ENCODE measurements at places on chromosomes 4 and X.

DNA sequence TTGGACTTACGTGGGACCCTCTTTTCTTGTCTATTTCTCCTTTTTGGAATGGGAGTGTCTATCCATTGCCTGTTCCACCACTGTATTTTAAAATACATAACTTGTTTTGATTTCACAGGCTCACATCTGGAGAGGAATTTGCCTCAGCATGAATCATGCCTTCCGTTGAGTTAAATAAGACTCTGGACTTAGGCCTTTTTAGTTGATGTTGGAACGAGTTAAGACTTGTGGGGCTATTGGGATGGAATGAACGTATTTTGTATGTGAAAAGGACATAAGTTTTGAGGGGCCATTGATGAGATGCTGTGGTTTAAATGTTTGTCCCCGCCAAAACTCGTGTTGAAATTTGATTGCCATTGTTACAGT, 66.2 kb downstream of the BEX3 start:
- DNase-seq = no peak

- no peak for DNase-seq
Observed at GRCh38 chr4:56241500-56241899, 145.8 kb downstream of the AASDH start.

GRCh38 chrX:19670854-19671620, 155.7 kb upstream of the MAP3K15 start:
- DNase-seq = peak; percentile 27

- no peak for DNase-seq
Observed at GRCh38 chr4:6573551-6573950, 1.4 kb upstream of the MAN2B2 start.

DNA sequence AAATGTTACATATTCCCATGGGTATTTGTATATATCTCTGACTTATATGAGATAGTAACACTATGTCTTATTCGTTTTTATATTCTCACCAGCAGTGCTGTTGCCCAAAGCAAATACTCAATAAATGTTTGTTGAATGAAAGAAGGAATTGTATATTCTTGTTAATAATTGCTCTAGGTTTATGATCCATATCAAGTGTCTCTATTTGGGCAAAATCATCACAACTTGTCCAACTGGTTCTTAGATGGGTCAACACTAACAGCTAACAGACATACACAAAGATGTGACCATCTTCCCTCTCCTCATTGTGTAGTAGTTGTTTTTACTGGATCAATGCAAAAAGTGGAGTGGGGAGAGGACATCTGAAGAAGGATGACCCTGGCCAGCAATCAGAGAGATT, 6.6 kb upstream of the APLN start:
- DNase-seq = no peak

- no peak for DNase-seq
Observed at GRCh38 chr4:8286719-8287342, 17.3 kb downstream of the HTRA3 start.

DNA sequence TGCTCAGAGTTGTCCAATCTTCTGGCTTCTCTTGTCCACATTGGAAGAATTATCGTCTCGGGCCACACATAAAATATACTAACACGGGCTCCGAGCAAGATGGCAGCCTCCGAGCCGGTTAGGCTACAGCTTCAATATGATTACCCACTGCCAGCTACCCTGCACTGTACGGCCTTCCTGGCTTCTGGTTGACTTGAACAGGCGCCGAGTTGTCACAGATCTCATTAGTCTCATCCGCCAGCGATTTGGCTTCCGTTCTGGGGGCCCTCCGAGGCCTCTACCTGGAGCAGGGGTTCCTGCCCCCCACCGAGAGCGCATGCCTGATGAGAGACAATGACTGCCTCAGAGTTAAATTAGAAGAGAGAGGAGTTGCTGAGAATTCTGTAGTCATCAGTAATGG, 101.2 kb upstream of the NUDT6 start:
- DNase-seq = no peak

- DNase-seq = no peak
Observed at GRCh38 chr4:169040559-169041261, 30.7 kb upstream of the CBR4 start.

GRCh38 chr4:38273407-38273806, 313.2 kb downstream of the PTTG2 start:
- DNase-seq = no peak

DNA sequence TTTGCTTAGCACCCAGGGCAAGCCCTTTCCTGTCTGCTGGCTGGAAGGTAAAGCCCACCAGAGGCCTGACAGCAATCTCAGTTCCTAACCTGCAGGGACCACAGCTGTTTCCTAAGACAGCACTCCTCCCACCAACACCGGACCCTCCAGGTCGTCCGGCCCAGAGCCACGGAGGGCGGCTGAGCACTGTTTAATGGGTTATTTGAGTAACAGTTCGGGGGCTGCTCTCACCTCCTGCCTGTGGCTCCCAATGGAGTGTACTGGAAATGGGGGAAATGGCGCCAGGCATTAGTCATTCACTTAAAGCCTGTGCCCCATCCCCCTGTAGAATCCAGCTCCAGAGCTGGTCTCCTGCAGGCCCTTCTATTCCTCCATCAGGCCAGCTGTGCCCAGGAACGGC, 81.6 kb upstream of the ADRA2C start:
- DNase-seq = peak; percentile 5

DNA sequence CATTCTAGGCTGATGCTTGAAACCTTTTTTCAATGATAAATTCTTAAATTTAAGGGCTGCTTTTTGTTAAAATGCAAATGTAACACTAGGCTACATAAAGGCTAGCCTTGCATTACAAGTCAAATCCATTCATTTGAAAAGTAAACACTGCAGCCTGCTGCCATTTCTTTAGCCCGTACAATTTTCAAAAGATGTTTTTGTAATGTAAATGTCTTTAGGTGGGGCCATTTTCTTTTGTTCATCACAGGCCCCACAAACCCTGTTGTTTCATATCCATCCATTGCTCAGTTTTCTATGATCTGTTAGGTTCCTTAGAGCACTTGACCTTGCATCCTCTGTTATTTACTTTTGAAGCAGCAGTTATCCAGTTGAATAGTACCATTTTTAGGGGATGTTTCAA, 296.2 kb upstream of the AMOT start:
- DNase-seq = no peak

GRCh38 chrX:40887476-40887875, 152.1 kb upstream of the MED14 start:
- no peak for DNase-seq

DNA sequence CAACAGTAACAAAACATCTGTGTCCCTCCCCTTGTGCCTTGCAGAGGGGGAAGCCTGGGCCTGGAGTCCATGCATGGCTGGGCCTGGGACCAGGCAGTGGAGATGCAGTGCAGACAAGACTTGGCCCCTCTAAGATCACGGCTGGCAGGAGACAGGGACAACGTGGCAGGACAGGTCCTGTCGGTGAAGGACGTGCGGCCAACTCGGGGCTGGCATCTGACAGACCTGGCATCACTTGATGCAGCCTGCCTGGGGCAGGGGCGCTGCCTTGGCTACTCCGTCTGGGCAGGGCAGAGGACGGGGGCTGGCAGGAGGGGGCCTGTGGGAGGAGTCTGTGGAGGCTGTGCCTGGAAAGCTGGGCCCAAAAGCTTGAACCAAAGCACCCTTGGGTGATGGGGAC, 112.1 kb downstream of the CPZ start:
- DNase-seq = no peak

GRCh38 chr4:83272900-83273299, 11.7 kb downstream of the COQ2 start:
- DNase-seq = no peak

DNA sequence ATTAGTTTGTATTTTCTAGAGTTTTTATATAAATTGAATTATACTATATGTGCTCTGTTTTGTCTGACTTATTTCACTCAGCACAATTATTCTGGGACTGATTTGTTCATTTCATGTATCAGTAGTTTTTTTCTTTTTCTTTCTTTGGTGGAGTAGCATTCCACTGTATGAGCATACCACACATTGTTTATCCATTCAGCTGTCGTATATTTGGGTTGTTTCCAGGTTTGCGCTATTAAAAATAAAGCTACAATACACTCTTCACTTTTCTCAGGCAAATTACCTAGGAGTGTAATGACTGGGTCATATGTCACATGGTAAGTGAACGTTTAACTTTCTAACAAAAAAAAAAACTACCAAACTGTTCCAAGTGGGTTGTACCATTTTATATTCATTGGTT, 9.6 kb upstream of the OTUD4 start:
- DNase-seq = no peak

DNA sequence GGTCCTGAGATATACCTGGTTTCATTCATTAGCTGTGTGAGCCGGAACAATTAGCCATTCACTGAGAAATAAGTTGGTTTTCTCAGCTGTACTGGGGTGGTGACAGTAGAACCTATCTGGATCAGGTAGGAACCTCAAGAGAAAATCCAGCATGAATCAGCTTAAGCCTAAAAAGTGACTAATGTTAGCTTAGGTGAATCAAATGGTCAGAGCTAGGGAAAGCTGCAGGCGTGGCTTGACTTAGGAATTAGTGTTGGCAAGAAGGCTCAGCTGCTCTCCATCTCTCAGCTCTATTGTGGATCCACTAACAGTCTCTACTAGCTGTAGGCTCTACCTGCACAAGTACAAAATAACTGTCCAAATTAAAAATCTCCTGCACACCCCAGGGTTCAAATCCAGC, 1025.5 kb downstream of the RAB28 start:
- no peak for DNase-seq

GRCh38 chr4:150368667-150369066, 213.3 kb upstream of the MAB21L2 start:
- no peak for DNase-seq

GRCh38 chrX:8305350-8305749, 134.3 kb upstream of the VCX2 start:
- no peak for DNase-seq

DNA sequence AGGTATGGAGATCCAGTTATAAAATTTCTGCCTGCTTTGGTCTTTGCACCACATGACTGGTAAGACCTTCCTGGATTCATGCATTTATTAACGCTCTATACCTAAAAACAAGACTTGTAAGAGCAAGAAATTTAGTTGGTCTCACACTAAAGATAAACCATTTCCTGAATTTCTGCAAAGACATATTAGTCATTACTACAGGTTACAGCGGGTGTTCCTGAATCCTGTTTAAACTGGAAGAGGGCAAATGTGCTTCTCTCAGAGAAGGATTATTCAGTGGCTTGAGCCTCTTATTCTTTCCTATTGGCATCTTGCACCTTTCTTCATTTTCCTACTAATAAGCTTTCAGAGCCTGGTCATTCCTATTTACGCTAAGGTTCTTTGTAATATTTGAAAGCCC, 397.6 kb upstream of the TENM3 start:
- no peak for DNase-seq

DNA sequence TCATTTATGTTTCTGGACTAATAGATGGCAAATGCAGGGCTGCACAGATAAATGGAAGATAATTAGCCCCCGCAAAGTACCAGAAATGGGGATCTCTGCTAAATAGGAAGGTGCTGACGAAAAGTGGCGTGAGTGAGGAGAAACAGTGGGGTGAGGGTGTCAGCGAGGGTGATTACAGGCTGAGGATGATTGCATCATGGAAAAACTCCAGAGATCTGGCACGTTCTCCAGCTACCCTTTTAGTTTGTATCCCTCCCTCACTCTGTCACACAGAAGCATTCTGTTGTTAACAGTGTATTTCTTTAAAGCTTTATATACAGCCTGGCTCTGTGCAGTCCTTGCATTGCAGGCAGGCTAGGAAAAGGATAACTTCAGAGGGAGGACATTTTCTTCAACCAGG, 309.6 kb upstream of the DDX53 start:
- no peak for DNase-seq

DNA sequence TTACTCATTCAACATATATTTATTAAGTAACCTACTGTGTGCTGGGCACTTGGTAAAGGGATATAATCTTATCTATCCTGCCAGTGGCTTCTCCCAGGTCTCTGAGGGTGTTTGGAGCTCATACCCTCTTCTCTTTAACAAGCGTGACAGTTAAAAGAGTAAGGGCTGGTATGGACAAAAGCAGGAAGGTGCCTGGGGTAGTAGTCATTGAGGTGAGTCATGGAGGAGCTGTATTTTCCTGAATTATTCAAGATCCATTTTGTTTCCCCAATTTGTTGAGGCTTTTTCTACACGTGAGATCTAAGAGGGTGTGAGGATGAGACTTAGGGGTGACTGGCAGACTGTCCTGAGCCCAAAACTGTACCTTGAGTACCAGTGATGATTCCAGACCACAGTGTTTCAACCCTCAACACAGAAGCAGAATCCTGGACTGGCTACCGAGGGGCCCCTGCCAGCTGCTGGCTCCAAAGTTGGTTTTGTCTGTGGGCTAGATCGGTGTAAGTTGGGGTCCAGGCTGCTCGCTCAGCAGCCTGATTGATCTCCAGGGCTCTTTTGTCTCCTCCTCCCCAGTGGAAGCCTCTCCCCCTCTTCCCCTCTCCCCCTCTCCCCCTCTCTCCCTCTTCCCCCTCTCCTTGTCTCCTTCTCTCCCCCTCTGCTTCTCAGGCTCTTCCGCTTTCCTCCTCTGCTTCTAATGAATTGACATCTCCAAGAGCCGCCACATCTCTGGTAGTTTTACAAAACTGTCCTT, at the start of gene DRP2:
DRP2 (plus strand) TSS at position 671 of the 748 bp plus-strand sequence. CDS start 11,862 bp downstream, outside the sequence.
- no peak for DNase-seq

DNA sequence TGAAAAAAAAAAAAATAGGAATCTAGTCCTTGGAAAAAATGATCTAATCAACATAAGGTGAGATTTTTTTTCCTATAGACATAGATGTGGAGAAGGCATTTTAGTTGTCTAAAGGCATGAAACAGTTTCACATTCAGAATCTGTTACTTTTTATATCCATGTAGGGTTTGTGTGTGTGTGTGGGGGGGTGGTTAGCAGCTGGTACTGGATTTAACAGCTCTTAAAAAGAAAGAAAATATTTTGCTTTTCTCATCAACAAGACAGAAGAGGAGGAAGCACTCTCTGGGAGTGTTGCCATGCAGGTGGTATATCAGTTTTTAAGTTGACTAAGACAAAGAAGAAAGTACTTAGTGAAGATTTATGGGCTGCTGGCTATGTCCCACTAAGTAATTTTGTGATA, 122.3 kb downstream of the VCX3B start:
- DNase-seq = no peak

GRCh38 chrX:1589356-1590130, 1.9 kb upstream of the AKAP17A start:
- DNase-seq = no peak

DNA sequence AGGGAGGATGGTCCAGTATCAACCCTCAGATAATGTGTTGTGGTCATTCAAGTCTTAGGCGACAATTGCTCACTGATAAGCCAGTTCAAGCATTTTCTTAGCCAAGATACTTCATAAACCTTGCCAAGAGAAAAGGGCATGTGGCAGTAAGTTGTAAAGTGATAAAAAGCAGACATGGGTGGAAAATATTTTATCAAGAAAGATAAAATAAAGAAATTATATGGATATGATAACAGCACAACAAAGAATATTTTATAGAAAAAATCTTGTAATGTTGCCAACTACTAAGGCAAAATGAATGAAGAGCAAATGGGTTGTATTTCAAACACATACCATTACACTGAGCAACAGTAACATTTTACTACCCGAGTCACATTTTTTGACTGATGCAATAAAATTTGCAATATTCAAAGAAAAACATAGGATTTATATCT, 217.4 kb upstream of the PITX2 start:
- DNase-seq = no peak

Measured in H9 (cell line).